ENCODE measurements at places on chromosomes 4 and X.

DNA sequence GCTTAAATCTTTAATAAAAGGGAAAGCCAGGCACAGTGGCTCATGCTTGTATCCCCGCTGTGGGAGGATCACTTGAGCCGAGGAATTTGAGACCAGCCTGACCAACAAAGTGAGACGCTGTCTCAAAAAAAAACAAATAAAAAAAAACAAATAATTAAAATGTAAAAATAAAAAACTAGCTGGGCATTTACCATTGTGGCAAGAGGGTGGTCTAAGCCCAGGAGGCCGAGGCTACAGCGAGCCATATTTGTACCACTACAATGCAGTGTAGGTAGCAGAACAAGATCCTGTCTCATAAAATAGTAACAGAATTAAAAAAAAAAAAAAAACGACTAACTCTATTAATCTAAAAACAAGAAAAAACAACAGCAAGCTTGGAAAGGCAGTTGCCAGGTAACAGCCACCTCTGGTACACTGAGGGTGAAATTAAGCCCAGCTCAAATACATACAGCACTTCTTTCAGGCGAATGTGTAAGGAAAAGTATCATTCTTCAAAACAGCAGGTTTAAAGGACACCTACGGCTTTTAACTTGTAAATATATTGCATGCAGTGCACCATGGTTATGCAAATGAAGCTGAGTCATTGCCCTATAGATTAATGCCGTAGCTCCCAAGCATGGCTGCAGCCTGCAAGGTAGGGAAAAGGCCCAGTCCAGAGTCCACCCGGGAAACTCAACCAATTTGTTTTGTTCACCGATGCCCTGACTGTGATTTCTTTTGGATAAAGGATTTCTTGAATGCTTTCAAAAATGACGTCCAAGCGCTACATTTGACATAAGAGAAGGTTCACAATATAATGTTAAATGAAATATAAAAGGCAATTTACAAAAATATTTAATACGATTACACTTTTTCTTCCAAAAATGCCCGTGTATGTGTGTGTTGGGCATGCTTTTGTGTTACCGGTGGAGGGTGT, 14.5 kb upstream of the TXLNG start:
- DNase-seq = no peak

- no peak for DNase-seq
These were observed 95.2 kb downstream of the ATG4A start for GRCh38 chrX:108186811-108187210.

DNA sequence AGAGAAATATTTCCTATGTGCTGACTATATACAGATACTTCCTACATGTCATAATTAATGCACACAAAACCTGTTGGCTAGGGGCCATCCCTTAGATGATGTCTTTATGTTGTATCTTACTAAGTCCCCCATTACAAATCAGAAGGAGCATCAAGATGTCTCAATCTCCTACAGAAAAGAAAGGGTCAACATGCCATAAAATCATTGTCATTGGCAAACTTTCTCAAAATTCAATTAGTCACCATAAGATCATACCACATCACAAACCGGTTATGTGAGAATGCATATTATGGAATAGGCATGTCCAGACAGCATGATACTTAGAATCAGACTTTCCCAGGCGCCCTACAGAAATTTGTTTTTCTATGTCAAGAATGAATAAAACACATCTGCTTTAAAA, 175.2 kb upstream of the TET2 start:
- DNase-seq = no peak

DNA sequence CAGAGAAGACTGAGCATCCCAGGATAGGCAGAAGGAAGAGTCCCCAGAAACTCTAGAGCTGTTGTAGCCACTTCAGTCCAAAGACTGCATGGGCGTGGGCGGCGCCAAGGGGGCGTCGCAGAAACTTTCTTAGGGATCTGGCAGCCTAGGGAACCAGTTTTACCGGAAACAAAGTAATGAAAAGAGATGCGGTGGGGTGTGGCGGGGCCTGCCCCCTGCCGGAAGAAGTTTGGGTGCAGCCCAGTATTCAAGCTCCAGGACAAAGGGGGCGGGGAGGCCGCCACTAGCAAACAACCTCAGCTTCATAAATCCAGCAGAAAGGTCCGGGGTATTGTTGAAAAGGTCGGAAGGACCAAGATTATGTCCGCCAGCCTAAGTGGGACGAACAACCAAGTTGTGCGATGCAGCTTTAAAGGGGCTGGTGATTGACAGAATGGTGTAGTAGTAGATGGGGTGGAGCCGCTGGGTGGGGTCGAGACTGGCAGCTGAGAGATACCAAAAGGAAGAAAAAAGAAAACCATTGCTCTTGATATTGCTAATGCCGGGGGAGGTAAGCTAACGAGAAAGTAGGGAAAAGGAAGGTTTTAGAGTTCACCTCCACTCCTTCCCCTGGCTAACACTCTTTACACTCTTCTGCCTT, 190.5 kb downstream of the RRAGB start:
- peak; percentile 10 for DNase-seq

GRCh38 chrX:53224860-53225797, at the start of gene KDM5C:
TSS of gene KDM5C (minus strand) at chrX:53225207. CDS start at chrX:53224889, 318 bp downstream.
- peak; percentile 79 for DNase-seq

GRCh38 chrX:84340968-84341367, 153.0 kb upstream of the RPS6KA6 start:
- no peak for DNase-seq

- DNase-seq = no peak
These were observed 7.4 kb downstream of the PHEX start for GRCh38 chrX:22039541-22039940.

- DNase-seq = no peak
These were observed at the start of gene FHDC1 for GRCh38 chr4:152935631-152936445. TSS of gene FHDC1 (plus strand) at chr4:152936323. CDS start at chr4:152943058, 6,735 bp downstream.

DNA sequence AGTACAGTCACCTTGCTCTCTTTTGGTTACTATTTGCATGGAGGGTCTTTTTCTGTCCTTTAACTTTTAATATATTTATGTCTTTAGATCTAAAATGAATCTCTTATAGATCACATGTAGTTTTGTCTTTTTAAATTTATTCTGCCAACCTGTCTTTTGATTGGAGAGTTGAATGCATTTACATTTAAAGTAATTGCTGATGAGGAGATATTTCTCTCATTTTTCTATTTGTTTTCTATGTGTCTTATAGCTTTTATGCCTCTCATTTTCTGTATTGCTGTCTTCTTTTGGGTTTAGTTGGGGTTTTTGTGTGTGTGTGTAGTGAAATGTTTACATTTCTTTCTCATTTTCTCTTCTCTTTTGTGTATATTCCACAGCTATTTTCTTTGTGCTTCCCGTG, 123.5 kb downstream of the TBC1D19 start:
- no peak for DNase-seq

- no peak for DNase-seq
These were observed 49.5 kb downstream of the CLNK start for GRCh38 chr4:10635091-10635490.

DNA sequence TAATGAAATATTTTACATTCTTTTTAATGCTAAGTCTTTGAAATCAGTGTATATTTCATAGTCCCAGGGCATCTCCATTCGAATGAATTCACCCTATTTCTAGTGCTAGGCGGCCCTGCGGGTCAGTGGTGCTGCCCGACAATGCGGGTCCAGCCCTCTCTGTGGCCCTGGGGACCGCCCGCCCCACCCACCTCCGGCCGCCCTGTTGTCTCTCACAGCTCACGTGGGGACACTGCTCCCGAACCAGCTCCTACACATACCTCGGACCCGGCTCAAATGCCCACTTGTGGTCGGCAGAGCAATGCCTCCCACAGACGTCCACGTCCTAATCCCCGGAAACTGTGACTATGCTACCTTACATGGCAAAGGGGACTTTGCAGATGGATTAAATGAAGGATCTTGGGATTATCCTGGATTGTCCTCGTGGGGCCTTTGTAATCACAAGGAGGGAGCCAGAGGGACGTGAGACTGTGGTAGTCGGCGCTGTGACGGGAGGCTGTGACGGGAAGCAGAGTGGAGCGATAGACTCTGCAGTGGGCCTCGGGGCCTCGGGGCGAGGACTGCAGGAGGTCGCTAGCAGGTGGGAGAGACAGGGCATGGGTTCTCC, 92.3 kb upstream of the PSAPL1 start:
- DNase-seq = no peak

GRCh38 chr4:169869490-169869889, 111.7 kb upstream of the HPF1 start:
- no peak for DNase-seq

- DNase-seq = no peak
These were observed 137.4 kb downstream of the FRYL start for GRCh38 chr4:48642421-48643374.

- no peak for DNase-seq
These were observed 77.5 kb downstream of the TMEM156 start for GRCh38 chr4:38954727-38955126.

GRCh38 chr4:172390331-172390730, 577.1 kb downstream of the GALNTL6 start:
- no peak for DNase-seq

GRCh38 chr4:94566420-94566819, 114.7 kb downstream of the PDLIM5 start:
- DNase-seq = no peak

GRCh38 chr4:150411520-150411919, 170.4 kb upstream of the MAB21L2 start:
- DNase-seq = no peak

GRCh38 chr4:48904101-48904500, 2.5 kb downstream of the OCIAD2 start:
- DNase-seq = no peak

DNA sequence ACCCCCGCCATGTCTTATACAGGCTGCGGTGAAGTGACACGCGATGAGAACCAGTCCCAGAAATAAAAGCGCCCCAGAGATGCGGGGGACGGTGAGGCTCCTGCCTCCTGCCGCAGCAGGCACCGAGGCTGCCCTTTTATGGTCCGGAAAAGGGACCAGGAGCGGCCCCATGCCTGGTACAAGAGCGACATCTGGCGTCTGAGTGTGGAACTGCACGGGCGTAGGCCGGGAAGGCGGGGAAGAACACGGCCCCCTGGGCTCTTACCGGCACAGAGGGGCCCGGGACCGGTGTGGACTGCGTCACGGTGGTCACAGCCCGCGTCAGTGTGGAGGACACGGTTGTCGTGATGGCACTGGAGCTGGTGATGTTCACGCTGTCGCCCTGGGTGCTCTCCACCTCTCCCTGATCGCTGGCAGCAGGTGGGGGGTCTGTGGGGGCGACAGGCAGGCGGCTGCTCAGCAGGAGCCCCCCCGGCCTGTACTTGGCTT, 8.9 kb upstream of the RENBP start:
- peak; percentile 60 for DNase-seq

DNA sequence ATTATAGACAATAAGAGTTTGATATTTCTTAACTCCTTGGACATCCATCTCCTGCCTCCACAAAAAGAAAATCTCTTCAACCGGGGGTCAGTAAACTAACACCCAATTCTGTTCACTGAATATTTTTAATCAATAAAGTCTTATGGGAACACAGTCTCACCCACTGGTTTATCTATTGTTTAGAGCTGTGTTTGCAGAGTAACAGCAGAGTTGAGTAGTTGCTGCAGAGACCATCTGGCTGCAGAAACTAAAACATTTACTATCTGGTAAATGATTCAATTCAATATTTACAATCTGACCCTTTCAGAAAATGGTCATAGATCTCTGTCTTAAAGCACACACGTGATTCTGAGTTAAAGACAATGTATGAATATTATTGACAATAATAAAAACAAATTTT, 94.0 kb downstream of the TMA16 start:
- no peak for DNase-seq

- DNase-seq = no peak
These were observed 173.8 kb downstream of the ADGRL3 start for GRCh38 chr4:61373901-61374440.

DNA sequence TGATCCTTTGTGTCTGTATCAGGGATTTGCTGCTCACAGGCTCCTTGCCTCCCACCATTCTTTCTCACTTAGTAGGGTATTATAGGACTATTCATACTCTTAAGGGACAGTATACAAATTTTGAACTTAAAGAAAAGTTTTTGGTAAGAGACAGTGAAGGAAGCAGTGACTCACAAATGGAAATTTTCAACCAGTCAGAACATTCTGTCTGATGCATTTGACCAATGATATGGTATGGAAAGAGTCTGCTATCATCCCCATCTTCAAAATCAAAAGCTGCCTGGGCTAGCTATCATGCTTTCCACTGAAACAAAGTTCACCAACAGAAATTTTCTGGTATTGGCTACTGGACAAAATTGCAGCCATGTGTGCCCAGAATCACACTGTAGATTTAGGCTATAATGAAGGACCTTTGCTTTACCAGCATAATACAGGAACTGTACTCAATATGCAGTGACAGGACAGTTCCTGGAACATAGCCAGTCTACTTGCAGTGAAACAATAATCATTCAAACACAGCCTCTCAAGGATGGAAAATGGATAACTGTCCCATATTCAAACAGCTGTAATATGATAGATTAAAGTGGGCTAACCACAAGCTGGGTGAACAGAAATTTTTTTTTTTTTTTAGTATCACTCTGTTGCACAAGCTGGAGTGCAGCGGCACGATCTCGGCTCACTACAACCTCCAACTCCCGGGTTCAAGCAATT, 109.0 kb upstream of the ACSL4 start:
- no peak for DNase-seq

- no peak for DNase-seq
These were observed 74.1 kb downstream of the ANOS1 start for GRCh38 chrX:8657883-8658282.

DNA sequence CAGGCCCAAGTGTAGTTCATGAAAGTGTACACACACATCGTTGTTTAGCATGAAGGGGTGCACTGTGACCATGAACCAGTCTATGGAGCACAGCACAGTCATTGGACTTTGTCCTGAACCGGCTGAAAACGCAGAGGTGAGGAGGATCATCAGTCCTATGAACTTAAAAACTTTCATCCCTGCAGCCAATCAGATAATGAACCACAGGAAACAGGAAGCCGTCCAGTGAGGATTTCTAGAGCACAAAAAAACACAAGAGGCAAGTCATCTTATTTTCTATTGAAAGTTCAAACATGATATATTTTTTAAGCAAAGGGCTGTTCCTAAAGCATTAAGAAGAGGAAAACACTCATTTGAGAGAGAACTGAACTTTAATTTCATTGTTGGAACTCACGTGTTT, 91.8 kb downstream of the PLAC1 start:
- DNase-seq = no peak

DNA sequence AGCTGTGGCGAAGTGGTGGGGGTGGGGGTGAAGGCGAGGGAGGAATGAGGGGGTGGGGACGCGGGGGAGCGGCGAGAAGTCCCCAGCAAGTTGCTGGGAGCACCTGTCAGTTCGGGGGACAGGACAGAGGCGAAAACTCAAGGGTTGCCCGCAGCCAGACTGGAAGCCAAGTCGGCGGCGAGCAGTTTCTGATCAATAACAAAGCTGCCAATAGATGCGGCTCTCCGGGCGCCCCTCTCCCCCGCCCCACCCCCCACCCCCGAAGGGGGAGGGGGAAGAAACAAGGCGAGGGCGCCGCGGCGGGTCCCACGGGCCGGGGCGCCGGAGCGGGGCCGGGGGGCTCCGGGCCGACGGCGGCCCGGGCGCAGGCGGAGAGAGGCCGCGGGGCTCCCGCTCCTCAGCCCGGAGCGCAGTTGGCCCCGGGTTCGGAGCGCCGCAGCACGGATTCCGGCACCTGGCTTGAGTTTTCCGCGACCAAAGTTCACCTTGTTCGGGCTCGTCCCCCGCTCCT, 379 bp downstream of the PDGFC start:
- DNase-seq = no peak

Measured in stimulated activated CD4-positive, alpha-beta T cell treated with anti-CD3 and anti-CD28 coated beads, Interleukin-15, amount 100 ng/mL, for 48 hours (primary cell).